Neural crest cell (in vitro differentiated cells): ENCODE measurements at places on chromosomes 2 and 18. TPM values are rescaled to one million over a fixed set of nuclear protein-coding genes. Genes with fewer than 3 reads are reported as not detected.

DNA sequence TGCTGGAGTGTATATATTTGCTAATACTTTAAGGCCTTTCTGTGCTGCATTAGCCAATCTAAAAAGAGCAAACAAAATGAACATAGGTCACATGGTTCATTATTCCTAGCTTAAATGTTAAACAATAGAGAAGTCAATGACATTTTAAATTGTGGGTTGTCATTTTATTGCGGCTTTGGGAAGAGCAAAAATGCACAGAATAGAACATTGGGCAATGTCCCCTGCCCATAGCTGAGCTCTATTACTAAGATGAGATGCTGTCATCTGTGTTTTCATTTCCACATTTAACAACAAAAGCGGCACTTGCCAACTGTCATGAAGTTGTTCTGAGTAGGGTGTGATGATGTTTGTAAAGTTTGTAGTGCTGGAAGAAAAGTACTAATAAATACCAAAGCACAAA is 3.2 kb upstream of the VAPA start:
- DNase-seq, result no peak

- DNase-seq, result no peak
These were observed 12.3 kb upstream of the RESP18 start for GRCh38 chr2:219344751-219345430.

Gene IL1F10
- total RNA-seq, result not detected in 2 replicates

Gene HPCAL1
- total RNA-seq, result 16.2 and 17.3 TPM in 2 replicates

Gene WNT10A
- not detected in 2 replicates for total RNA-seq

DNA sequence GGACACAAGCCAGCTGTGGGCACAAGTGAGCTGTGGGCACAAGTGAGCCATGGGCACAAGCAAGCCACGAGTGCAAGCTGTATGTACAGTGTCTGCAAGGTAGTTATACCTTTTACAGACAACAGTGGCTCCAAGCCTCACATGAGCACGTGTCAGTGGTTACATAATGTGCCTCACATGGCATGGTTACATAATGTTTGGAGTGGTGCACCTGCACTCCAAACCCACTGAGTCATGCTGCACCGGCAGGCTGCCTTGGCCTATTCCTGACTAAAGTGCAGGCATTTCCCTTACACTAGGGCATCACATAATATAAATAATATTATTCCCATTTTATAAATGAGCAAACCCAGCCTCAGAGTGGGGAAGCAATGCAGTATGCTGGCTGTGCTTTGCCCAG is 62.6 kb downstream of the MARCO start:
- no peak for DNase-seq

DNA sequence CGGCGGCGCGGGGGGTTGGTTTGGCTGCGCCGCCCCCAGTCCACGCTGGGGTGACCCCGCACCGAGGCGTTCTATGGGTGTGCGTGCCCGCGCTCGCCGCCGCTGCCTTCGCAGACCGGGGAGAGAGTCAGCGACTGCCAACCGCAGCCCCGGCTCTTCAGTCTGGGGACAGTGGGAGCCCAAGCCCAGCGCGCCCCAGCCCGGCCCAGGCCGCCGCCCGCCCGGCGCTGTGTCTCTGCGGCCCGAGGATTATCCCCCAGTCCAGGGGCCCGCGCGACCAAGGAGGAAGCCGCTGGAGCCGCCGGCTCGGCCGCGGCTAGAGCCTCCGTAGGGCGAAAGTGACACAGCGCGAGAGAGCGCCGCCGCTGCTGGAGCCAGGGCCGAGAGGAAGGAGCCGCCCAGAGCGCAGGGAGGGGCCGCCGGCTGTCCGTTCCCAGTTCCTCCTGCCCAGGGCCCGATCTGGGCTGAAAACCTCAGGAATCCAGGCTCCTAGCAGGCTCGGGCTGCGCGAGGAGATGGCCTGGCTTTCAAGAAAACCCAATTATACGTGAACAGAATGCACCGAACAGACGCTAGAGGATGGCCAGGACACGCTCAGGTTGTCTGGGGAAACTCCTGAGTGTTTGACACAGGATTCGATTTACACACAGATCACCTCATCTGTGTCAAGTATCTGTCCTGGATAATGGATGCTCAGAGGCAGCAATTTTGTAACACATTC is 2.4 kb downstream of the CTIF start:
- DNase-seq, result peak; percentile 55

- DNase-seq, result no peak
These were observed 104.2 kb downstream of the CLIP4 start for GRCh38 chr2:29219374-29219773.

- DNase-seq, result no peak
These were observed 133.9 kb downstream of the ATP9B start for GRCh38 chr18:79203017-79203605.

Gene IL36RN
- not detected in 2 replicates for total RNA-seq

DNA sequence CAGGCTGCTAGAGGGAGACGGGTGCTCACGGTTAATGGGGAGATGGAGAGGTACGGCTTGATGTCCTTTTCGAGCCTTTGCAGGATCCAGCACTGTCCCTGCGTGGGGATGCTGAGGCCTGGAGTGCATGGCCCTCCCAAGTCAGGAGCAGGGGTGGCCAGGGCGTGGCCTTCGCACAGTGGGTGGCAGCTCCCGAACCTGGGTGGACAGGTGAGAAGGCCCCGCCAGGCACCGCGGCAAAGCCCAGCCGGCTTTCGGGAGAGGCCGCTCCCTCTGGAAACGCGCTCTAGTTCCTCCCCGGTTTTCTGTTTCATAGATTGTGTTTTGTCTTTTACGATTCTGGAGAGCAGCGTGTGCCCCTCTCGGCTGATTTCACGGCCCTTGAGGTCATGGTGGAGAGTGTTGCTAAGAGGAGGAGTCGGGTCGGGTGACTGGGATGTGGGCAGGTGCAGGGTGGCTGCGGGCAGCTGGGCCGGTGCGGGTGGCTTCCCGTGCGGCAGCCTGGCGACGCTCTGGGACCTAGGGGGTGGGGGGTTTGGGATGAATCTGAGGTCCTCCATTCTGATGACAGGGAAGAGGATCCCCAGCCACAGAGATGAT is 39.4 kb downstream of the CTDP1 start:
- no peak for DNase-seq

- no peak for DNase-seq
These were observed 210.3 kb upstream of the ETAA1 start for GRCh38 chr2:67186871-67187270.

DNA sequence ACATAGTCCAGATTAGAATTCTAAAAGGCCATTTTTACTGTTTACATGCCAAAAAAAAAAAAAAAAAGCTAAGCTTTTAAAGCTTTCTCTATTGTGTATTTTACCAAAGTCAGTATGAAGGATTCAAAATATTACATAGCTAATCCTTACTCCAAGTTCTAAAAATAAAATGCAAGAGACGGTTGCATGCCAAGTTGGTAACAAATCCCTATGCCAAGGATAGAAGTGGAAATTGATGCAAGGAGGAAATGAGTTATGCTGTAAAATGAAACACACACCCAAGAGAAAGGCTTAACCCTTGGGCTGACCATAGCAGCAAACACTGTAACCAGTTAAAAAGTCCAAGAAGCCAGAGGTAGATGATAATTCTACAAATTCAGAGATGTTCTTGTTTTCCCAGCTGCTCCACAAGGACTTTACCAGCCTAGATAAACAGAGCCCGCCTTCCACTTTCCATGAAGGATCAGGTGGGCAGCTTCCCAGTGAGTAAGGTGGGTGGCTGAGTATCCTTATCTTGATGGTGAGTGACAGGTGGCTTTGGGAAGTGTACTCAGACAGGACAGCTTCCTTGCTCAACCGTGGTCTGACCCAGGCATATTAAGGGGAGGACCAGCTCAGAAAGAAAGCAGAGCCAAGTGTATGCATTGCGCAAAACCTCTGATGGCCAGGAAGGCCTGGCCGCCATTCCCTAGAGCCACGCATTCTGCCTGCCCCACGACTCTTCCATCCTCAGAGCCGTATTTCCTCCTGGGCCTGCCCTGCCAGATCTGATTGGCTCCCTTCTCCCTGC is 34.4 kb downstream of the ATP8B1 start:
- DNase-seq, result no peak

GRCh38 chr2:206045251-206045650 is 40.7 kb downstream of the INO80D start:
- no peak for DNase-seq

GRCh38 chr18:29979881-29980280 is 1062.7 kb downstream of the DSC3 start:
- DNase-seq, result no peak

Gene FIGN
- total RNA-seq, result 57.3 and 58.1 TPM in 2 replicates

DNA sequence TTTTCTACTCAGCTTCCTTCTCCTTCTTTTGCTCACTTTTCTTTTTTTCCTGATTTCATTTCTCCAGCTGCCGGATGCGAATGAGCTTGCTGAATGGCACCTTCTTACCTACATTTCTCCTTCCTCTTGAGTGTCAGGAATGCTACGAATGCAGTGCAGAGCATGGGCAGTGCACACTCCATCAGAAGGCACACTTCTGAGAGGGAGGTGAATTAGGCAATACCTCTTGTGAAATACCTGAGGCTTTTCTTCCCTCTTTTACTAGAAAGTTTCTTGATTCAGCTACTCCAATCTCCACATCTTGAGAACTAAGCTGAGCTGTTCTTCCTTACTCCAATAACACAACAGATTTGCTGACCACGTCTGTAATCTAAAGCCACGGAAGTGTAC is 51.1 kb downstream of the PLEKHM3 start:
- DNase-seq, result no peak

Gene DNAH6
- total RNA-seq, result 2.3 and 2.8 TPM in 2 replicates

DNA sequence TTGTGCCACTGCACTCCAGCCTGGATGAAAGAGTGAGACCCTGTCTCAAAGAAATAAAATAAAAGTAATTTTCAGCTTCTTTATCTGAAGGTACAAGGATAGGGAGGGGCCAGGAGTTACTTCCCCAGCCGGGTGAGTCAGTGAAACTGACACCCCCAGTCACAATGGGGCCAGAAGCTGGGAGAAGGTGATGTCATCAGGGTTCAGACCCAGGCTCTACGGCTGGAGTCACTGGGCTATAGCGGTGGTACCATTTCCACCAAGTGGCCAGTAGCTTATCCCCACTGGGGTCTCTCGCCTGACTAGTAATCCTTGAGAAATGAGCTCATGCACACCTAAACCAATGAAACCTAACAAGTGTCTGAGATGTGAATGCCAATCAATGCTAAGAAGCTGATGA is 107.9 kb downstream of the ALPK2 start:
- DNase-seq, result no peak

- DNase-seq, result no peak
These were observed 16.7 kb upstream of the MRPL33 start for GRCh38 chr2:27754831-27755230.

DNA sequence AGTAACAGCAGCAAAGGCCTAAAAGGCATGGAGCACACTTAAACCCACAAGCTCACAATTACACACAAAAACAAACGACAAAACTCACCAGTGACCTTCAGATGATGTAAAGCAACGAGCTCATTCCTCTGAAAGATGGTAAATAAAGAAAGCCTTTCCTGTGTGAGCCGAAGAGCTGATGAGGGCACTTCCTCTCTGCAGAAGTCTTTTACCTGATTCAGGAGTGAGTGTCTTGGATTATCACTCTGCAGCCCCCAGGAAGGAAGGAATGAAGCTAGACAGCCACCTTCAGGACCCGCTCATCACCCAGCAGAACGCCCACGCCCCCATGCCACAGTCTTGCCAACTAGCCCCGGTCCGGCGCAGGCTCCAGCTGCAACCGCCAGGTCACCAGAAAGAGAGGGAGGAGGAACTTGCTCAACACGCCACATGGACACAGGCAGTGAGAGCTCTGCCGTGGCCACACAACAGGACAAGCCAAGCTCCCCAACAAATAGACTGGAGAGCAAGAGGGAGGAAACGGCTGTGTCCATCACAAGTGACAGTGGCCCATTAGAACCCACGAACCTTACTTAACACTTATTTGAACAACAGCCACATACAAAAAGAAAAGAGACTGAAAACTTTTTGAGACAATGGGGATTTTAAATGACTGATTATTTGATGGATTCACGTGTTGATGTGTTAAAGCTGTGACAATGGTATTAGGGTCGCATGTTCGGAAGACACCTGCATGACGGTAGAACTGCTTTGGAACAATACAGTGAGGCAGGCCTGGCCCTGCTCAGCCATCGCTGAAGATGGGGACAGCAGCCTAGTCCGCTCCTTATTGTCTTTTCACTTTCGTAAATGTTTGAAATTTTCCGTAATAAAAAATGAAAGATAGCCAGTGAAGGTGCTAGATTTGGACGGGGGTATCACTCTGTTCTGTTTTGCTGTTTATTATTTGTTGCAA is 127.3 kb downstream of the HDAC4 start:
- no peak for DNase-seq

DNA sequence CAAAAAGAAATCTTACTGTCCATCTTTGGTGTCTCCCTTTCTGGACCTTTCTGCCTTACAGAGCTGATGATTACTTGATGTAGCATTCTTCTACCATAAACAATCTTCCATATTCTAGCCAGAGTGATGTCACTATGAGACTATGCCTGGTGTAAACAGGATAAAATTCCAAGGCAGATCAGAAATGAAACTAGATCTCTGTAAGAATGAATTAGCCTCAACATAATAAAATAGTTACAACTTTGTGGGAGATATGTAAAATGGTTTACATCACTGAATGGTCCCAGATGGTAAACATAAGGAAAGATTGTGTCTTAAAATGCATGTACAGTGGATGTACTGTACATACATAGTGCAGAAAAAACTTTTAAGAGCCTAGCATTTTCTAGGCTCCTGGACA is 112.3 kb upstream of the ZNF521 start:
- no peak for DNase-seq

Gene PLEK
- total RNA-seq, result not detected in 2 replicates

Gene HOXD11
- not detected in 2 replicates for total RNA-seq

DNA sequence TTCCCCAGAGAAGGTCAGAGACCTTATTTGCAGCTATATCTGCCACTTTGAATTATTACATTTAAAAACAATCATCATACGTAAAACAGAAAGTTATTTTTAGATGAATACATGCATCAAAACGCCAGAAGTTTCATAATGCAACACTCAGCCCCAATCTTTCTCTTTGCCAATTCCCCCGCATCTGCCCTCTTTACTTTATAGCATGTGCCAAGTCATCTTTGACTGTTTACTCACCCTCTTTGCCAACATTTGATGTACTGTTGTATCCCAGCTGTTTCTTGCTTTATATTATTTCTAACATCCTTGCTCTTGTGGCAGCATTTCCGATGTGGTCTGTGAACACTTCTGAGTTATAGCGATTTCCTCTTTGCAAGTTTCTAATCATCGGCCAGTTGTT is 86.2 kb downstream of the CRIM1 start:
- DNase-seq, result no peak

Gene GPR17
- total RNA-seq, result 6.4 and 7.7 TPM in 2 replicates

GRCh38 chr2:118443596-118443995 is 355.3 kb downstream of the INSIG2 start:
- DNase-seq, result no peak

GRCh38 chr2:141557329-141558095 is 573.3 kb downstream of the LRP1B start:
- no peak for DNase-seq

GRCh38 chr2:45083175-45083574 is 73.9 kb upstream of the SIX2 start:
- no peak for DNase-seq

Gene GBX2
- total RNA-seq, result 21.3 and 21.9 TPM in 2 replicates

- no peak for DNase-seq
These were observed 50.9 kb downstream of the COL3A1 start for GRCh38 chr2:189024901-189025618.

Gene RBM44
- 0.42 and 0.50 TPM in 2 replicates for total RNA-seq

Gene KCNK3
- 0.58 and 0.68 TPM in 2 replicates for total RNA-seq

GRCh38 chr18:34926683-34927082 is 114.5 kb upstream of the MAPRE2 start:
- DNase-seq, result no peak
